ENCODE measurements at places on chromosomes 5 and 9. TPM values are rescaled to one million over a fixed set of nuclear protein-coding genes. Genes with fewer than 3 reads are reported as not detected.

The TMEFF1 gene
- 0.49 TPM for total RNA-seq

The FYB1 gene
- total RNA-seq = 0.54 TPM

The MLANA gene
- total RNA-seq = not detected

The MED27 gene
- total RNA-seq = 29.4 TPM

The RCL1 gene
- total RNA-seq = 10.2 TPM

The ANKRD31 gene
- total RNA-seq = 0.16 TPM

The KIF4B gene
- total RNA-seq = not detected

The DPP7 gene
- 72.3 TPM for total RNA-seq

The C8G gene
- not detected for total RNA-seq

The C5orf47 gene
- total RNA-seq = not detected

The PCAT7 gene
- 0.09 TPM for total RNA-seq

The S100Z gene
- total RNA-seq = not detected

The STX17 gene
- total RNA-seq = 21.2 TPM

DNA sequence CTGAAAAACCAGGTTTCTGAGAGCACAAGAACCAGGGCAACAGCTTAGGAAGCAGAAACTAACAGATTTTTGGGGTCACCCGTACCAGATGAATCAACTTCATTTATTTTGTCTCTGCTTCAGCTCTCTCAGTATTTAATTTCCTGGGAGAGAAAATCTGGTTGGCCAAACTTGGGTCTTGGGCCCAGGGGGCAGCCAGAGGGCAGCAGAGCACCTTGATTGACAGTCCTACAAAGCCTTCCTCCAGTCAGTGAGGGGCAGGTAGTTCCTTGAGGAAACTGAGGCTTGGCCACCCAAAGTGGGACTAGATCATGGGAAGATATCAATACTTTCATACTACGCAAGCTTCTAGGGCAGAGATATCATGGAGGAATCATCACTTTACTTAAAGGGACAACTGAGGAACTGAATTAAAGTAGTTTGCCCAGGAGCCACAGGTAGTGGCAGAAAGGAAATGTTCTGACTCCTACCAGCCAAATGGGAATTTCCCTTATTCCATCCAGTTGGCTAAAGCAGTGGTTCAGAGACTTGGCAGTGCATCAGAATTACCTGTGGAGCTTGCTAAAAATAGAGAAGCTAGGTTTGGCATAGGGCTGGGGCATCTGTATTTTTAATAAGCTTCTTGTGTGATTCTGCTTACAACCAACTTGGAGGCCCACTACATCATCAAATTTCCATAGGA, 21.5 kb upstream of the ARHGAP26 start:
- no peak for DNase-seq

DNA sequence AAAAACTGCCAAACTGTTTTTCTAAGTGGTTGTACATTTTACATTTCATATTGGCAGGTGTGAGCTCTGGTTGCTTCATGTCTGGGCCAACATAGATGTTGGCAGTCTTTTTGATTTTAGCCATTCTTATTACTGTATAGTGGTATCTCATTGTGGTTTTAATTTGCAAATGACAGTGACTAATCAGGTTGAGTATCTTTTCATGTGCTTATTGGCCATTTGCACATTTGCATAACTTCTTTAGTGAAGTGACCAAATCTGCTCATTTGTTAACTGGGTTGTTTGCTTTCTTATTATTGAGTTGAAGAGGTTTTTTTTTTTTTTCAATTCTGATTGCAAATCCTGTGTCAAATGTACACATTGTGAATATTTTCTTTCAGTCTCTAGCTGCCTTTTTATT, 36.9 kb upstream of the MSX2 start:
- no peak for DNase-seq

DNA sequence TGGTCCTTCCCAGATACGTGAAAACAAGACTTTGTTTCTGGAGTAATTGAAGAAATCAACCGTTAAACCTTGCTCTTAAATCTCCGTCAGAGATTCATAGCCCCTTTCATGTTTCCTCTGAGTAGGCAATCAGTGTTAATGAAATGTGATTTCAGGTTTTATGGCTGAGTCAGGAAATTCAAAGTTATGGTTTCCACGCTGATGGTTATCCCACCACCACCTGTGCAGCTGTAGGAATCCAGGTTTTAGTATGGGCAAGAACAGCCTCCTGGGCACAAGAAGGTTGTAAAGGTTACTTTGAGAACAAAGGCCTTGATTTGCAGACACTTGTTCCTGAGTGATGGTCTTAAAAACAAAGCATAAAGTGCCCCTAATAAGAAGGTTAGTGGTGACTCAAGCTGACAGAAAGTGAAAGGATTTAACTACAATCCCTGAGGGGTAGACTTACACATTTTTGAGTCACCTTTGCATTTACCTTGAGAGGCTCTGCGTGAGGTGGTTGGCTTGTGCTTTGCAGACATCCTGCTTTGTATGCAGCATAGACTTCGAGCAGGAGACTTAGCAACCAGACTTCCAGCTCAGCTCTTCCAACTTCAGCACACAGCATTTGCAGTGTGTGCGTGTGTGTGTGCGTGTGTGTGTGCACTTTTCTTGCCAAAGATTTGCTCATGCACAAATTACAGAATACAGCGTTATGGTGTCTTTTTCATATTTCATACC, 159.6 kb downstream of the TLE4 start:
- peak; percentile 5 for DNase-seq

- DNase-seq = peak; percentile 49
These were observed 98.4 kb downstream of the FGF1 start for GRCh38 chr5:142587354-142587965.

- no peak for DNase-seq
These were observed 10.0 kb downstream of the LCP2 start for GRCh38 chr5:170287532-170287931.

GRCh38 chr5:72662305-72662704, 154.2 kb upstream of the TNPO1 start:
- peak; percentile 12 for DNase-seq

- DNase-seq = no peak
These were observed 61.5 kb downstream of the MAMDC2 start for GRCh38 chr9:70105147-70105546.

DNA sequence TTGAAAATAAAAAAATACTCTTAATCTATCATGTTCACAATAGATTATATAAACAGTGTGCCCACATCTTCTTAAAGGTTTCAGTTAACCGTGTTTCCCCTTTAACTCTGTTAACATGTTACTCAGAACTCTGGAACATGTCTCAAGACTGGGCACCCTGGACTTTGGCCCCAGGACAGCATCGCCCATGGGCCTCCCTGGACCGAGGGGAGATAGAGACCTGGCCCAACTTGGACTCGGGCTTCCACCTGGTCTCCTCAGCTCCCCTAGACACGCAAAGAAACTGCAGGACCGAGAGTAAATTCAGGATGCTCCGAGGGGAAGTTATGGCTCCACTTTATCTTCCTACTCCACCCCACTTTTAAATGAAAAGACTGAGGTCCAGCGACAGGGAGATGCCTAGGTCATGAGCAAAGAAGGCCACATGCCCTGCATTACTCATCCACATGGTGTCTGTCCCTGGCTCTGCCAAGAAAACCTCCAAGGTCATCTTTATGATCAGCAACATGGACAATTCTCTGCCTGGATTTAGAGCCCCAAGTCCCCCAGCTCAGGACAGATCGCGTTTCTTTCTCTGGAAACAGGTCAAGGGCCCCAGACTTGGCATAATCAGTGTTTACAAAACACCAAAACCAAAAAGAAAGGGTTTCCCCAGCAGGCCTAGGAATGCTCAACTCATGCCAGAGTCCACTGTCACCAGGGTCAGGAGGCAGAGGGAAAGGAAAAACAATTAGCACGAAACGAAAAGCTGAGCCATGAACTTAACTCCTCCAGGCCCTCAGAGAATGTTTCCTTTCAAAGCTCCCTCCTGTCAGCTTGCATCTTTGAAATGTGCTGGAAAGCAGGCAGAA, 17.4 kb downstream of the GPX3 start:
- DNase-seq = peak; percentile 87

DNA sequence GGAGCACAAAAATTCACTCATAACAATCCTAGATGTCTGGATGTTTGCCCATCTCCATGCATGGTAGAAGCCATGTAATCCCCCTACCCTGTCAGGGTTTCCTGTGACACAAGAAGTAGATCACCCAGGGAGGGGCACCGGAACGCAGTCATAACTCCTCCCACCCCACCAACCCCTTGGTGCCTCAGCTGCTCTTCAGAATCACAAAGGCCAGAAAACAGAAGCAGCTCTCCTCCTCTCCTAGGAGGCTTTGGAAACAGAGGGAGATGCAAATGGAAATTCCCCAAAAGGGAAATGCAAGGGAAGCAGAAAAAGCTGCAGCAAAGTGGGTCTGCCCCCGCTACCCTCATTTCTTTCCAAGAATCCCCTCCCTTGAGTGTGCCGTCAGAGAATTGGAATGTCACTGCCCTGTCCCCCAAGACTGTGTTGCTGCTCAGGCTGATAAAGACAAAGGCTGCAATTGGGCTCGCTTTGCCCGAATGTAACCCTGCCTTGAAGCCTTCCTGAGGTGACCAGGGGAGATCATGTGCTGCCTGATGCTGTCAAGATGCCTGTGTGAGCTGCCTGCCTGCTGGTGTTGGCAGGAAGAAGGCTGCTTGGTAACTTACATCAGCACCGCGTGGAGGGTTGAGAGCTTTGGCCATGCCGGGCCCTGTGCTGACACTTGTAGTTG, 65.5 kb upstream of the ABCA1 start:
- peak; percentile 93 for DNase-seq

DNA sequence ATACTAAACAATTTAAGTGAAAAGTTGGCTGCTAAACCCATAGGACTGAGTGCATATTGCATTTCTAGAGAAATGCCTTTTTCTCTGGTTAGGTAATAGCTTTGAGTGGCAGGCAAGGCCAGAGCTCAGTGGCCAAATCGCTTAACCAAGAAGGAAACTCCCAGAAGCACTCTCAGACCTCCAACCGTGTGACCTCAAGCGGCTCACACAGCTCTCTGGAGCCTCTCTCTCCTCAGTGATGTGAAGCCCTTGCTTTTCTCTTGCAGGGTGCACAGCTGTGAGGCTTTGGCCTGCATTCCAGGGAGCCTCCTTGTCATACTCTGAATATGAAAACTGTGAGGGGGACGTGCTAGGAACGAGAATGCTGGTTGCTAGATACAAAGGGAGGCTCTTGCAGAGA, 106.7 kb downstream of the INSYN2B start:
- DNase-seq = peak; percentile 69

GRCh38 chr9:69132361-69132760, 41.7 kb upstream of the TJP2 start:
- DNase-seq = no peak

DNA sequence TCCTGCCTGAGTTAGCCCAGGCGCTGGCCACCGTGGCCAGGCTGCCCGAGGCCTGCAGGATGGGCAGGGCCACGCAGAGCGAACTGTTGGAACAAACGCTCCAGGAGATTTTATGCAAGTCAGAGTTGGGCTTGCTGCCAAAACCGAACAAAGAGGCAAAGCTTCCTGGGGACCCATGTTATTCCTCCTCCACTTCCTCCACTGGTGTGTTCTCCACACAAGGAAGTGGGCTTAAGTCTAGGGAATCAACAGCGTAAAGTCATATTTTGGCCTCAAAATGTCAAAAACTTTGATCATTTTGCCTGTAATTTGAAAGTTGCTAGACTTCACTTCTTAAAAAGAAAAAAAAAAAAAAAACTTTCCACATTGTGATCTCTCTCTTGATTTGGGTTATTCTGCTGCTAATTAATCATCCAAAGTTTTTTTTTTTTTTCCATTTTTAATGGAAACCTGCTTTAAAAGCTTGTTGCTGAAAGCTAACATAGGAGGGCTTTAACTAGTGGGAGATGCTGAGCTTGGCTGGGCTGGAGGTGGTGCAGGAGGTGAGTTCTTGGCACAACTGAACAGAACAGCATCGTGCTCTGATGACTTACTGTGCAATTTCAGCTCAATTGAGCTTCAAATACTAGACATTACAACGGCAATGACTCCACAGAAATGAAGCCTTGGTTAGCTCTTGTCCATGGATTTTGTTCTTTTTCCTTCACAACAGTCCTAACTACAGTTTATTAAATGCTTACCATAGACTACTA, 73.0 kb downstream of the PTPDC1 start:
- peak; percentile 78 for DNase-seq

- DNase-seq = no peak
These were observed 163.9 kb upstream of the RASA1 start for GRCh38 chr5:87103616-87104287.

DNA sequence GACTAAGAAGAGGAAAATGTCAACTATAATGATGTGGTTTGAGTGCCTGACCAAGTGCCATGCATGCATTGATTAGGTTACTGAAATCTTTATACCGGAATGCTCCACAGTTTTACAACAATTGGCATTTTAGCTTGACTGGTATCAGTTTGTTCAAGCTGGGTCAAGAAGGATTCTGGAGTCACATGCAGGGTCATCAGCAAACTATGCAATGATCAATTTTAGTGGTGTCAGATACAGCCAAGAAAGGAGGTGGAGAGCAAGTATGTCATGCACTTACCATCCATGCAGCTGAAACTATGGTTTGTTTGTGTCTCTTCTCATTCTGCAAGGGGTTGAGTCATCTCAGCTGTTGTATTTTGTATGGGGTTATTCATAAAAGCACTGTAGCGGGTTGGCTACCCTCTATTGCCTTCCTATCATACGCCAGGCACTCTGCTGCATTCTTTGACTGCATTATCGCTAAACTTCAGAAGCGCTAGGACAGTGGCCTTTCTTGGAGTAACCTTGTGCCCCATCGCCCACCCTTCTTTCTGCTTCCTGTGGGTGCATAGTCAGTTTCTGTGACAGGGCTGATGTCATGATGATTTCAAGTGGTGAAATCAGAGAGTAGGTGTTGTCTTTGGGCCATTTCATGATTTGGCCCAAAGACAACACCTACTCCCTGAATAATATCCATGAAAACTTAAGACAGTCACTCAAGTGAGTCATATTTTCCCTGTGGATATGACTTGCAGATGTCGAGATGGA, 145.4 kb downstream of the MTX3 start:
- peak; percentile 93 for DNase-seq

DNA sequence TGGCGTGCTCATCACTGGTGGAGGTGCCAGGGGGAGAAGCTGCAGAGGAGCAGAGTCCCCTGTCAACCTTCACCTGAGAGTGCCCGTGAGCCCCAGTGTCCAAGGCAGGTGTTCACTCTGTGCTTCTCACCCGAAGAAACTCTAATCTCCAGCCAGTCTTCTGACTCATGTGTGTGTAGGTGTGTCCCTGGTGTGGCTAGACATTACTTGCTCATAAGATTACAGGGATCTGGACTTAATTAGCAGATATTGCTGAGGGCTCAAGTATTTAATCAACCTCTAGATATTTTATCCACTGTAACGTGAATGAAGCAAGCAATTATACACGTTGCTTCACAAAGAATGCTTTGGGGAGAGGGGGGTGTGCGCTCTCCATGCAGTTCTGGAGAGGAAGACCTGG, 72.5 kb downstream of the MED10 start:
- no peak for DNase-seq

- no peak for DNase-seq
These were observed 160.6 kb downstream of the KIAA0825 start for GRCh38 chr5:94457788-94458187.

DNA sequence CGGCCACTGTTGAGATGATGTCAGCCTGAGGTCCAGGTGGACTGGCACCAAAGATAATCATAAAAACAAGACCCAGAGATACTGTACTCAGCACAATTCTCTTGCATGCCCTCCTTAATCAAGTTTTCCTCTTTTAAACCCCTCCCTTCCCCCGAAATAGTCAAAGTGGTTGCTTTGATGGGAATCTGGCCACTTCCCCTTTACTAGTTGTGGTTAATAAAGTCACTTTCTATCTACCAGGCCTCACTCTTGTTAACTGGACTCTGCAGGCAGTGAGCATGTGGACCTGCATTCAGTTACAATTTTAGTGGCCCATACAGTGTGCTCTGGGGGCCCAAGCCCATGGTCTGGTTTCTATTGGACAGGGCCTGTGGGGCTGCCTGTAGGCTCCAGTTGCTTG, 17.5 kb downstream of the FBP2 start:
- DNase-seq = no peak
